HT1080 (cell line): ENCODE measurements at places on chromosomes 4 and X.

DNA sequence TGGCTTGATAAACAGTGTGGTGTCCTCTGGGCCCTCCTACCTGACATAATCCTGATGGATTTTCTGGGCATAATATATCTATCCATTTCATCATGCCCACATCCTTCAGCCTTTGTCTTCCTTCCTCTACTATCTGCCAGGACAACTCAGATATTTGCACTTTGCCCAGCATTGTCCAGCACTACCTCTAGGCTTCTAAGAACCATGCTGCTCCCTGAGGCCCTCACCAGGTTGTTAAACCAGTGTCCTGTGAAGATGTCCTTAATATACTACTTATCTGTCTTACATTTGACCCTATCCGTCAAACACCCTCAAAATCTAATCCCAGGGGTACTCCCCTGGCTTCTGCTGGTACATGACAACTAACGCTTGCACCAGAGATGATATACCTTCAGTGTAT is 58.2 kb upstream of the MAML3 start:
- DNase-seq = no peak

- no peak for DNase-seq
These were observed 496.6 kb downstream of the TRAM1L1 start for GRCh38 chr4:116588783-116589182.

DNA sequence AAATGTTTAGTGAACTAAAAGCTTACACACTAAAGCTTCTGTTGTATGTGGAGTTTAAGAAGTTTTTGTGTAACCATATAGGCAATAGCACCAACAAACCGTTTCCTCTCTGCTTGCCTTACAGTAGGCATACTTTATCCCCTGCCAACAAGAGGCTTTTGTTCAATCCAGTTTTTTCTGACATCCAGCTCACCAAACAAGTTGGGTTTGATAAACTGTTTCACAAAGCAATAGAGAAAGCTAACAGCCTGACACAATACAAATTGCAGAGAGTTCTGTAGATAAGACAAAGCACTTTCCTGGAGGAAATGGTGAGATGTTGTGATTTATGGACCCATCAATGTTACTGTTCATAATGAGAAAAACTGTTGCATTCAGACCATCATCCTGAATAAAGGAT is 53.8 kb downstream of the PACRGL start:
- DNase-seq = no peak

GRCh38 chrX:79161655-79162054 is 17.2 kb downstream of the GPR174 start:
- DNase-seq = peak; percentile 3

GRCh38 chr4:6354119-6354518 is 84.5 kb downstream of the WFS1 start:
- no peak for DNase-seq

DNA sequence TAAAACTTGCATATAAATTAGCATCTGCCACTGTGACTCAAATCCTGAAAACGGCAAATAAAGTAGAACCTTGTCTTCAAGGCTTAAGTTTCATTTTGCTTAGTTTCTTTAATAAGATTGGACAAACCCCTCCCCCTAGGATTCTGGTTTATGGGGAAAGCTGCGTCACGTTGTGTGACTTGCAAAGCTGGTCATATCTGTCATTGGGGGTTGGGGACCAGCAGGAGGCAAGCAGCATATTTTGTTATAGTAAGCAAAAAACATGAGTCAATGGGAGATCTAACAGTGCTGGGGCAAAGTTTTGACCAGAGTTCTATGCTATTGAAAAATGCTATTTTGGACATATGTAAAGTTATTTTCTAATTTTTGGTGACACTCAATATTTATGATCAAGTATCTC is 407.3 kb downstream of the PCDH18 start:
- peak; percentile 50 for DNase-seq

GRCh38 chr4:158395889-158396288 is 125.8 kb upstream of the RXFP1 start:
- DNase-seq = no peak

DNA sequence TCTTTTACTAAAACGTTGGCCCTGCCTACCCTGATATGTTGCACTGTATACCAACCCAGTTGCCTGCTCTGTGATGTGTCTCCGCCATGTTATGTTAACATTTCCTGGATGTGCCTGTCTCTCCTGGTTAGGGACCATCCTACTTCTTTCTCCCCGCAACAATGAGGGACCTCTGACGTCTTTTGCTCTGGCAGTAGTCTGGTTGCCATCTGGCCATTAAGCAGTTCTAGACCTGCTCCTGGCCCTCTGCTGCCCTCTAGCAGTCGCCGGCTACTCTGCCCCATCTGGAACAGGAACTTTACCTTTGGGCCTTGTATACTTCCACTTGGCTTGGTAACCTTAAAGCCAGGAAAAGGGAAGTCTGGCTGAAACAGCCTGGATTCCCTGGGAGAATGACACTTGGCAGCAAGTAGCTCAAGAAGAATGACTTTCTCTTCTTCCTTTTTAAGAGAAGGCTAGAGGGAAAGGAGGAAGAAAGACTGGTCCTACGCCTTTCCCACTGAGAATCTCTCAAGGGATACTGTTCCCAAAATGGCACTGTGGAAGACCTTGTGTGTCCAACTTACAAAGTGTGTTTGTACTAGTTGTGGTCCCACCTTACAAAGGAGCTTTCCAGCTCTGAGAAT is 63.5 kb downstream of the GPC3 start:
- peak; percentile 27 for DNase-seq

GRCh38 chr4:145716200-145716599 is 36.3 kb downstream of the C4orf51 start:
- peak; percentile 36 for DNase-seq

DNA sequence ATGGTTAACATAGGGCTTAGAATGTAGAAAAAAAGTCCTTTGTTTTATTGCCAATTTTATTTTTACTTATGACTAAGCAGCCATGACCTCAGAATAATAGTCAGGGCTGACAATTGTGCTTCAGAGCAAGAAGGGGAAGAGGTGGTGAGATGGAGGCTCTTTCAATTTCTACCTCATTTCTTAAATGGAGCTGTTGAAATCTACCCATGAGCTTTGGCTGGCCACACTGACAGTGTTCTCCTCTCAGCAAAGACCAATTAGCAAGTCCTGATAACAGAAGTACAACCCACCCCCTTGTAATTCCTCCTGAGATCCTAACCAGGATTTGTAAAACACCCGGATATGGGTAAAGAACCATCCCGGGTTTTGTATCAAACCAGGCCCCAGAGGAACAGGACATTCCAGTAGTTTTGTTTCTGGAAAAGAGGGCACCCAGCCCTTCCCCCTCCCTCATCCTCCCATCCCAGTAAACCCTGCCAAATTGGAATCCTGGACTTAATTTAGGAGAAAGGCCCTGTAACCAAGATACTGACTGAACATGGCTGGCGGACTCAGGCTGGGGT is at the start of gene HEPH:
Gene HEPH (plus strand): TSS at position 399 of the 563 bp plus-strand sequence. CDS start 6,324 bp downstream, outside the sequence.
- peak; percentile 20 for DNase-seq

DNA sequence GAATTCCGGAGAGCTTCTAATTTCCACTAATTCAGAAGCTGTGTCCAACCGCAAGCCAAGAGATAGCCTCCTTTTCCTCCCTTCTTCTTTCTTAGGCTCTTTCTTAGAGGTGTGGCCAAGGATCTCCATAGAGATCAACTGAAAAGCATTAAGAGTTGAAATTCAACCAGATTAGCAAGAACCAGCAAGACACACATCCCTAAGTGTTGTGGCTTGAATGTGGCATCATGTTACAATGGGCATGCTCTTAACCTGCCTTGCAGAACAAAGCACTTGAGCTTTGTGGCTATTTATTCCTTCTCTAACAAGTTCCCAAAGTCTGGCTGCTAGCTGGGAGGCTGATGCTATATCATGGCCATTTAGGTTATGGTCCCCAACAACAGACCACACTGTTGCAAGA is 10.4 kb downstream of the ANOS1 start:
- no peak for DNase-seq

DNA sequence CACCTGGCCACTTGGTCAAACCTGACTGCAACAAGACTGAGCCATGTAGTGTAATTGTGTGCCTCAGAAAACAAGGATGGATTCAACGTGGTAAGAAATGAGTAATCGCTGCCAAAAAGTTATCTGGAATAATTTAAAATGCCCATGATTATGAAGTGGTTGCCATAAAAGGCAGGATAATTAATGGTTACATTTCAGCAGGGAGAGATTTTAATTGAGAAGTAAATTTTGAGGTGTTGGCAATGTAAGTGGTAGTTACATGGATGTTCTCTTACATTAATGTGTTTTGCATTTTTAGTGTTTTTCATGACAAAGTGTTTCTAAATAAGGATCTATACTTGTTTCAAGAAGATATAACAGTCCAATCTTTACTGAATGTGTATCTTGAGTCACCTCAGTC is 15.7 kb downstream of the HAUS3 start:
- DNase-seq = no peak

DNA sequence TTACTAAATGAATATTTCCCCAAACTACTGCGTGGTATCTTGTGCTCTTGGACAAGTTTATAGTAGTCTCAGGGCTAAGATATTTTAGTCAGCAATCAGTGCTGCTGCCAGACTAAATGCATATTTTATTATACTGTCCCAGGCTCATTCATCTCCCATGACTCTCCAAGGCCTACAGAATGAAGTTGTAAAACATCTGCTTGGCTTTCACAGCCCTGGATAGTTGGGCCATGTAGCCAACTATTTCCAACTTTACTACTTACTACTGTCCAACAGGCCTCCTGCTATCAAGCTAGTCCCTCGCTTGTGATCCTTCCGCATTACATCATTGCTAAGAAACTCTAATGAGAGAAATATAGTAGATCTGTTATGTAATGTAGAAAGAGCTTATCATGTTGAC is 31.4 kb downstream of the MAGEB16 start:
- DNase-seq = no peak

DNA sequence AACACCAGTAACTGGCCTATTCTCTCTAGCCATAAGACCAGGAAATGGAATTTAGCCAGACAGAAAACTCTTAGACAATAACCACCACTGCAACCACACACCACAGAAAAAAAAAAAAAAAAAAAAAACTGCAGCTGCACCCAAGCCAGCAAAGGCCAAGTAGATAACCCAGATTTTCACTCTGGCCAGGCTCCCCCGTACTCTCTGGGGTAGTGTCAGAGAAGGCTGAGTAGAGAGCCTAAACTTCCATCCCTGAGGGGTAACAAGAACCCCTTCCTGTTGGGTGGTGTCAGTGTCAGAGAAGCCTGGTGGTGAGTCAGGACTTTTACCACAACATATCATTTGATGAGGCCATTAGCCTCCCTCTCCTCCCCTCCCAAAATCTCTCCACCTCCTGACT is 5.6 kb upstream of the DLG3 start:
- DNase-seq = peak; percentile 66
